ENCODE measurements at places on chromosomes 13 and 19. TPM values are rescaled to one million over a fixed set of nuclear protein-coding genes. Genes with fewer than 3 reads are reported as not detected.

CYP2B6 gene
- total RNA-seq = not detected

CRLF1 gene
- 28.7 TPM for total RNA-seq

ZNF835 gene
- total RNA-seq = 0.18 TPM

PRDX2 gene
- total RNA-seq = 259 TPM

LGALS7 gene
- not detected for total RNA-seq

TNPO2 gene
- 19.8 TPM for total RNA-seq

NBEA gene
- 4.1 TPM for total RNA-seq

OR7D2 gene
- total RNA-seq = not detected

STAP2 gene
- 4.3 TPM for total RNA-seq

USF2 gene
- total RNA-seq = 37.0 TPM

UNC13A gene
- 0.28 TPM for total RNA-seq
